ENCODE measurements at places on chromosomes 1 and 21.

- DNase-seq: no peak
Measured at GRCh38 chr1:43982241-43982640, 3.2 kb downstream of the B4GALT2 start.

GRCh38 chr21:44402323-44403105 is 49.1 kb downstream of the TRPM2 start:
- no peak for DNase-seq

DNA sequence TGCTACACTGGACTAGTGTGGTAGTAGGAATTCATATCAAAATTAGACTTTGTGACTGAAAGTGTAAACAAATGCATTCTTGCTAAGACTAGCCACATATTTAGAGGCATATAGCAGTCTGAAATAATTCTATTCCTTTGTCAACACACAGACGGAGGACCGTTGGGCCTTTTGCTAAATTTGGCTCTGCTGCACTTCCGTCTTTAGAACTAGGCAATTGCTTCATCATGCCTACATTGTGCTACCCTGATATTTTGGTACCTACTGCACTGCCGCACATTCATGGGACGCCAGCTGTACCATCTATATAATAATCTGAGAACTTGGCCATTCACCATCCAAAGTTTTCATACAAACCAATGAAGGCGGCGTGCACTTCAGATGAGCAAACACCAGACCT is 346.8 kb downstream of the KIF26B start:
- no peak for DNase-seq

DNA sequence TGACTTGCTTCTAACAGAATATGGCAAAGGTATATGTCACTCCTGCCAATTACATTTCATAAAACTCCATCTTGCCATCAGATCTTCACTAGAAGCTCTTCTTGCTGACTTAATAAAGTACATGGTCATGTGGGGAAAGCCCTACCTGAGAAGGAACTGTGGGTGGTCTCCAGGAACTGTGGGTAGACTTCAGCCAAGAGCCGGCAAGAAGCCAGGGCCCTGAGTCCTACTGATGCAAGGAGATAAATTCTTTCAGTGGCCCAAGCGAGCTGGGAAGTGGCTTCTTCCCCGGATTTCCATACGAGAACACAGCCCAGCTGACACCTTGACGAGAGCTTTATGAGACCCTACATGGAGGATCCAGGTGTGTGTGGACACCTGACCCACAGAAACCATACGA is 228.7 kb downstream of the SMYD3 start:
- DNase-seq: no peak

DNA sequence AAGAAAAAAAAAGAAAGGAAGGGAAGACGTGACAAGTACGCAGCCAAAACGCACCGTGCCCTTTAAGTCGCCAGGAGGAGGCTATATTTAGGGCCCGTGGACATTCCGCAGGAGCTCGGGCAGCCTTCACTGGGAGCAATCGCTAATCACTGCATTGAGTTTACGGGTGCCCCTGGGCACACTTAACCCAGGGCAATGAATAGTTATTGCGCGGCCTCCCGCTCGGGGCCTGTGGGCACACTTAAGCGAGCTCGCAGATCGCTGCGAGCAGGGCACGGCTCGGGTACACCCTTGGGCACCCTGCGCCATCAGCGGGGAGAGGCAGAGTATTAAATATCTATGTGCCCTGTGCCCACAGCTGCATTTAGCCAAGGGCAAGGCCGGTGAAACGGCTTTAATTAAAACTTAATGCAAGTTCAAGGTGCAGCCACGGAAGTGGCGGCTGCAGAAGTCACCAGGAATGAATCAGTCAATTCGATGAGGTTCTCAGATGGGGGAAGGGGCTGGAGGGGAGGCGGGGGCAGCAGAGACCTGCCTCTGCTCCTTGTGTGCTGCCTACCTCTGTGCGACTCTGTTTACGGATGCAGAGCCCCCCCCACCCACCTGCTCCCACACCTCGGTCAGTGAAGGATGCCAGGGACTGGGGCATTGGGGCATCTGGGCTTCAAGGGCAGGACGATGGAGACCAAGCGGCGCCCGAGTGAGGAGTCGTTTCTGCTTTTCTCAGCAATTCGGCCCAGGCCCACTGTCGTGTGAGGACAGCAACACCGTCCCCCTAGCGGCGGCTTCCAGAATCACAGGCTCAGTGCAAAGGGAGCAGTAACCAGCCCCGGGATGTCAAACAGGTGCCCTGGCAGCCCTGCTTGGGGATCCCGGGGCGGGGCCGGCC is 51.8 kb upstream of the TARDBP start:
- peak; percentile 79 for DNase-seq

- DNase-seq: no peak
Measured at GRCh38 chr1:39635205-39635870, 4.1 kb downstream of the HEYL start.

DNA sequence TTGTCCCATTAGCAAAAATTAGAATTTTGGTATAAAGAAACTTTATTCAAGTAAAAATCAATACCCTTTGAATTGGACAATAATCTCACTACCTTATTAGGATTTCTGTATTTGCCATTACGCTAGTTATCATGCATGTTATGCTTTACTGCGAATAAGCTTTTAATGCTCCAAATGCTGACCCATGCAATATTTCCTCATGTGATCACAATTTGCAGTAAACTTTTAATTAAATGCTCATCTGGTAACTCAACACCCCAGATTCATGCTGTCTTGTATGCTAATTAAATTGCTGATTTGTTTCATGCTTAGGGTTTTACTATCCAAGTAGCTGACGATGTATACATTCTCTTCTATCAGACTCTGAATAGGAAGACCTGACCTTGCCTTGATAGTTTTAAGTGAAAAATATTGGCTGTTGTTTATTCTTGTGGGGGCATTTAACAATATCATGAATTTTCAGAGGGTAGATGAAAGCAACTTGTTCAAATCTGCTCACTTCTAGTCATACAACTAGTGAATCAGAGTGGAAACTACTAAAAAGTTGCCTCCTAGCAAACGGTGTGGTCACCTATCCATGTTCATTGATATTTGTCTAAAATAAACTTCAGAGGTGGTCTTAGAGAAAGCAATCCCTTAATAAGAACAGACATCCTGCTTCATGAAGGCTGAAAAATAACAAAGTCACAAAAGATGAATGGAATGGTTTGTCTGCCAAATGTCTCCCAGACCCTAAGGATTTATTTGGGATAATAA is 5.6 kb downstream of the XCL1 start:
- no peak for DNase-seq

DNA sequence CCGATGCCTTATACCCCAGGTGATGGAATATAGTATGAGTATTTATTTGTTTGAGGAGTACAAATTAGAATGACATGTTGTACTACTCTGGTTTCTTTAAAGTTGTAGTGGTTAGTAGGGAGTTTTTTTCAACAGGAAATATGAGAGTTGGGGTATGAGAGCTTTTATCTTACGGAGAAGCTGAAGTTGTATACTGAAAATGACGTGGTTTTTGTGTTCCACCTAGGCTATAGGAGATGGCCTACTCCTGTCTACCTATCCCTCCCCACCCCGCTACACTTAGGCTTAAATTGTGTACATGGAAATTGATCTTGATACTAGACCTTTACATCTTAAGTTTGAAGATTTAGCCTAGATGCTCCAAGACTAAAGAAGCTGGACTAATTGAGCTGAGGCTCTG is 6.8 kb upstream of the HAX1 start:
- no peak for DNase-seq

DNA sequence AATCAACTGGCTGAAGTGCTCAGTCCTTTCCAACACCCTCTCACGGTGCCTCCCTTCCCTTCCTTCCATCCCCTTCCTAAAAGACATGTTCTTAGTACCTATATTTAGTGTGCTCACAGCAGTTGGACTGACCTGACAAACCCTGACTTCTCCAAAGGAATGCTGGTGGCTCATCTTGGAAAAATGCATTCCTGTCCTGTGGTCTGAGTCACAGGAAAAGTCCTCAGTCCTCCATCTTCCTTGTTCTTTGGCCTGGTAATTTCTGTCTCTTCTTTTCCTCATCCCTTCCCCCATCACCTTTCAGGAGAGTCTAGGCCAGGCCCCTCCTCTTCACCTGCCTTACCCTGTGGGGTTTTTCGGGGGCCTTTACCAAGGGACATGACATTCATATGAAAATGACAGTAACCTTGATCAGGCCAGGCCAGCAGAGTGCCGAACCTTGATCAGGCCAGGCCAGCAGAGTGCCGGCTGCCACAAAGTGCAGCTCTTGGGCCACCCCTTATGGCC is 7.2 kb downstream of the ATP1B1 start:
- no peak for DNase-seq

GRCh38 chr1:208189183-208189582 is 55.0 kb downstream of the PLXNA2 start:
- DNase-seq: no peak

DNA sequence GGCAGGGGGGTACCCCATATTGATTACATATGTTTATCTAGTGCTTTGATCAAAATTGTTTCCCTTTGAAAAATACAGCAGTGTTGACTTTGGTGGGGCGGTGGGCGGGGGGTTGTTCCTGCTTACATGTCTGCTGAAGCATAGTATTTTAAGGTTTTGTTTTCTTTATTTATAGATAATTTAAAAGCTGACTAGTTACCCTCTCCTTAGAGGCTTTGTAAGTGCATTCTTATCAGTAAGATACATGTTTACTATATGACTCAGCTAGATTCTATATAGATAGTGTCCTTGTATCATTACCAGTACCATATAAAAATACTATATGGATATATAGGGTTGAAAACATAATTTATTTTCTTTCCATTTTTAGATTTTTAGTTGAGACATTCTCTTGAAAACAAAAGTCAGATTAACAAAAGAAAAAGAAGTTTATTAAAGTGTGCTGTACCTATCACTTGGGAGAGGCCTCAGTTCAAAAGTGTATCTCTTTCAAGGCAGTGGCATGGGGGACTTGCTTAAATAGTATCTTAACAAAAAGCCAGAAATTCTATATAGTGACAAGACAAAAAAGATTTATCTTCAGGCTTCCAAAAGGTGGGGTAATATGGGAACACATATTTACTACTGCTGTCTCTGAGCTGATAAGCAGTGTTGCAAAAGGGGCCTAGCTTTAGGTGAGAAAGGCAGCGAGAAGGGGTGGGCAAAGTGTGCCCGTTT is 79.0 kb downstream of the HS2ST1 start:
- DNase-seq: no peak

GRCh38 chr1:94884106-94884505 is 42.8 kb downstream of the CNN3 start:
- no peak for DNase-seq

- no peak for DNase-seq
Measured at GRCh38 chr1:115677182-115677555, 35.4 kb downstream of the VANGL1 start.

GRCh38 chr21:42861311-42861847 is 18.0 kb downstream of the WDR4 start:
- DNase-seq: no peak

DNA sequence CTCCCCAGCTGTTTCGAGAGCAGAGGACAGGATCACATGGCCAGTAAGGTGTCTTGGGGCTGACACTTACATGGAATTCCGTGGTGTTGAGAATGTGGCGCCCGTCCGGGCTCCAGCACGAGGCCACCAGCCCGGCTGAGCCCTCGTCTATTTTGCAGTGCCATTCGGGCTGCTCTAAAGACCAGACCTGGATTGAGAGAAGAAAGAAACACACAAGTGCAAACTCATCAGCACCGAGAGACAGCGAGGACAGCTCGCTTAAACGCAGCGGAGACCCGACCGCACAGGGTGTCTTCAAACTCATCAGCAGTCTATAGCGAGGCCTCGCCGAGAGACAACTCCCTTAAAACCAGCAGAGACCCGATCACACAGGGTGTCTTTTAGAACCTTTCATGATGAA is 3.3 kb downstream of the WRAP73 start:
- DNase-seq: no peak

DNA sequence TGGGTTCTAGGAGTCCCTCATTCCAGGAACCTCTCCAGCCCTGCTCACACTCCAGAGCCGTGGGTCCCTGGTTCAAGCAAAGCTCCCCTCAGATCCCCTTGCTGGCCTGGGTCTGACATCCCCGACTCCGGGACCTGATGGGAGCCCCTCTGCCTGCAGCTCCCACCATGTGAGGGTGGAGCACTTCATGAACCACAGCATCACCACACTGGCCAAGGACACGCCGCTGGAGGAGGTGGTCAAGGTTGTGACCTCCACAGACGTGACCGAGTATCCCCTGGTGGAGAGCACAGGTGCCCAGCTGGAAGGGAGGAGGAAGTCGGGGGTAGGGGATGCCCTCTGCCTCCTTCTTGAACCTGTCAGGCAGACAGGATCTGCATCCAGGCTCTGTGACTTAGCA is 9.7 kb downstream of the CLCNKA start:
- no peak for DNase-seq

DNA sequence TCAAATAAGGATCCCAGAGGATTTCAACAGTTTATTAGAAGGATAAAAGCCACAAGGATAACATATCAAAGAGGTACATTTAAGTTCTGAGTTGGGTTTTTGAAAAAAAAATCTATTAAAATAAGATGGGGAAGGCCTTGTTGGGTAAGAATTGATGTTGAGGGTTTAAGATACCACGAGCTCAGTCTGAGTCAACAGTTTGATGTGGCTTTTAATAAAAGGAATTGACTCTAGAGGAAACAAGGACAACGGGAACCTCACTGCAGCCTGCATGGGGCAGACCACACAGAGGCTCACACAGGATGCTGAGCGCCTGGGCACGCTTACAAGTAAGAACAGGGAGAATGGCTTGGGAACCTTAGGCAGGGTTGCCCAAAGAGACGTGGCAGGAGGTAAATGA is 107.5 kb downstream of the TIAM1 start:
- no peak for DNase-seq

GRCh38 chr1:55055951-55056631 is 16.7 kb downstream of the PCSK9 start:
- DNase-seq: no peak

GRCh38 chr1:172401892-172402291 is 18.6 kb upstream of the C1orf105 start:
- DNase-seq: no peak

- no peak for DNase-seq
Measured at GRCh38 chr1:183226963-183227362, 40.9 kb downstream of the LAMC2 start.

- no peak for DNase-seq
Measured at GRCh38 chr1:2962541-2962940, 58.7 kb upstream of the ACTRT2 start.

- DNase-seq: no peak
Measured at GRCh38 chr1:206635978-206636345, 626 bp downstream of the DYRK3 start.

DNA sequence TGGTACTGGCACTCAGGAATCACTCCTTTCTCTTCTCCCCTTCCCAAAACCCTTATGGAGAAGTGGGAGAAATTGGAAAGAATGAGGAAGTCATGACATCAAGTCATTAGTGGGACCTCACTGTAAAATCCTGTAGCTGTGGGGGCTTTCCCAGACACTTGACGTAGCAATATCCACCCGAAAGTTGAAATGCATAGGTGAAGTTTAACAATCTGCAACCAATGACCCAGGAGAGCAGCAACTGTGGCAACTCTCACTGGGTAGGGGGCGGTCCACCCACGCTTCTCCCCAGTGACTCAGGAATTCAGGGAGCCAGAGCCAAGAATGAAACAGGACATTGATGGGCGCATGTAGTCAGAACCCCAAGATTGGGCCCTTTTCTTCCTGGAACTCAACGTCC is 27.0 kb downstream of the ABCA4 start:
- no peak for DNase-seq

- DNase-seq: no peak
Measured at GRCh38 chr1:174135211-174135610, 24.1 kb upstream of the RABGAP1L start.
